Mucosa of descending colon (tissue), 3 donors: ENCODE measurements at places on chromosomes 2 and 18. TPM values are rescaled to one million over a fixed set of nuclear protein-coding genes. Genes with fewer than 3 reads are reported as not detected.

NPPC gene
- 2.7 TPM for total RNA-seq

KHK gene
- 14.7 TPM for total RNA-seq

GRCh38 chr2:161321944-161322648 is 13.9 kb downstream of the PSMD14 start:
- DNase-seq, result no peak

- DNase-seq, result peak; percentile 47
Measured at GRCh38 chr2:121245120-121245820, 39.7 kb downstream of the TFCP2L1 start.

LAMA1 gene
- total RNA-seq, result 2.7 TPM
